Thyroid gland (tissue), 4 donors: ENCODE measurements at places on chromosomes 1 and 21.

DNA sequence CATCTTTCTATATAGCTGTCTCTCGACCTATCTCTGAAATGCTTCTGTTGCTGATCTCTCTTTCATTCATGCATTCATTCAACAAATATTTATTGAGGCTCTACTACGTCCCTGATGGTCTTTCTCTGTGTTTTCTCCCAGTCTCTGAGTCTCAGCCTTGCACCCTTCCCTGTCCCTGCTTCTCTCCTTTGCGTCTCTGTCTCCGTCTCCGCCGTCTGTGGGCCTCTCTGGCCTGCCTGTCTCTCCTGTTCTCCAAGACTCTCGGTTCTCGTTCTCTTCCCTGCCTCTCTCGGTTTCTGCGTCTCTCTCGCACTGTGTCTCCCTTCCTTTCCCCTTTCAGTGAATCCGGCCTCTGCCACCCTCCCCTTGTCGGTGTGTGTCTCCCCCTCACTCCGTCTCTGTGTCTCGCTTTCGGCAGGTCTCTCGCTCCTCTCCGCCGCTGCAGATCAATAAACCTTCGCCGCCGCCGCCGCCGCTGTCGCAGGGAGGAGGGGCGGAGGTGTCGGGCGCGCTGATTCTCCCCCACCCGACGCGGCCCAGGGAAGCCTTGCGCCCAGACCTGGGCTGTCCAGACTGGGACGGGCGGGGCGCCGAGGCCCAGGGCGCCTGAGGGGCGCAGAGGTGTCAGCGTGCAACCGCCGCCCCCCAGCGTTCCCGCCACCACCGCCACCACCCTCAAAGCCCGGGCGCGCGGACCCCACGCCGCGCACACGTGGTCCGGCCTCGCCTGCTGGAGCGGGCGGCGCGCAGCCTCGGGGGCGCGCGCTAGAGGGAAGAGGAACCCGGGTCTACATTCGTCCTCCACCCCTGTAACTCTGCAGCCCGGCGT lies 3.0 kb downstream of the EFNA3 start:
- DNase-seq, result no peak
- H3K36me3 ChIP-seq, result no peaks in the 10 kb centered on the region
- H3K27me3 ChIP-seq, result peaks cover 42% of the 10 kb centered on the region
- no peak overlapping the region for H3K27ac ChIP-seq
- H3K4me1 ChIP-seq, result peaks cover 66% of the 10 kb centered on the region
- no peak overlapping the region for H3K4me3 ChIP-seq

GRCh38 chr1:9340172-9340854 lies 47.6 kb downstream of the SPSB1 start:
- H3K36me3 ChIP-seq, result no peaks in the 10 kb centered on the region
- DNase-seq, result no peak
- H3K27ac ChIP-seq, result no peak overlapping the region
- no peaks in the 10 kb centered on the region for H3K27me3 ChIP-seq
- H3K4me3 ChIP-seq, result no peak overlapping the region
- H3K4me1 ChIP-seq, result peaks cover 47% of the 10 kb centered on the region

DNA sequence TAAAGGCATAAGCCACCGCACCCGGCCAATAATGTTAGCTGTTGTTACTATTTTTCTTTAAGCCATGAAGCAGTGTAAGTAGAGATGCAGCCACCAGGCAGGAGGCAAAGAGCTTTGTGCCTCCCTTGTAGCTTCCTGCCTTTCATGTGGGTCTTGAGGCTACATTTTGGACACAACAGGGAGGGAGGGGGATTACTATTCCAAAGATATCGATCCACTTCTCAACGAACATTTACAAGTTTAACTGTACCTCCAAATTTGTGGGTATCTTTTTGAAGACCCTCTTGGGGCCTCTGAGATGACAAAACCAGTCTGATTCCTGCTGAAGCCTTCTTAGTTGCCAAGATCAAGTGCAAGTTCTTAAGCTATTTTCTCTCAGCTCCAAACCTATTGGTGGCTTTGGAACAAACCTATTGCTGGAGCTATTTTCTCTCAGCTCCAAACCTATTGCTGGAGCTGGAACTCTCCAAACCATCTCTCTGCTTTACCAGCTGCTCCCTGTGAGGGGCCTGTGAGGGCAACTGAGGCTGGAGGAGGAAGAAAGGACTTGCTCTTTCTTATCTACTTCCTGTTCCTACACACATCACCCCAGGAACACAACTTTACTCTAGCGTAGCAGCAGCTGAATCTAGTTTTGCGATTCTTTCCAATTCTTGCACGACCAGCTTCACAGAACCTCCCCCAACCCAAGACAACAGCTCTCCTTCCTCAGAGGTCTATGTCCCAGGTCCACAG lies 16.1 kb upstream of the RCAN3 start:
- H3K4me3 ChIP-seq, result no peak overlapping the region
- no peaks in the 10 kb centered on the region for H3K27me3 ChIP-seq
- H3K36me3 ChIP-seq, result no peaks in the 10 kb centered on the region
- H3K4me1 ChIP-seq, result no peaks in the 10 kb centered on the region
- no peak for DNase-seq

DNA sequence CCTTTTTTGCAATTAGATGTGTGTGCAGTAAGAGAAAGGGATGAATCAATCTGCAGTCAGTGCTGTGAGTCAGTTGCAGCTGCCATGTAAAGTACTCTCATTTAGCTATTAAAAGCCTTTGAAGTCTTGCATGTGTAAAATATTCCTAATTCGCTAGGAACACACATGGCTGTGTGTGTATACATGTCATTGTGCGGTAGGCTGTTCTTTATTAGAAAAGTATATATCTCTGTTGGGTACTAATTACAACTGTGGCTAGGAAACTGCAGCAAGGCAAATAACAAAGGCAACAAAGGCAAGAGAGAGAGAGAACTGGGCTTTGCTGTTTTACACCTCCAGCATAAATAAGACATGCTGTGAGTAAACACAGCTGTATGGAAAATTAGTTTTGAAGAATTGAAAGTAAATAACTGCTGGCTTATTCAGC lies 41.7 kb downstream of the EPB41 start:
- no peak overlapping the region for H3K27ac ChIP-seq
- no peaks in the 10 kb centered on the region for H3K27me3 ChIP-seq
- DNase-seq, result no peak
- no peaks in the 10 kb centered on the region for H3K36me3 ChIP-seq

- H3K4me1 ChIP-seq, result peaks cover 47% of the 10 kb centered on the region
- peaks cover 25% of the 10 kb centered on the region for H3K27me3 ChIP-seq
- H3K27ac ChIP-seq, result no peak overlapping the region
- H3K36me3 ChIP-seq, result no peaks in the 10 kb centered on the region
- H3K4me3 ChIP-seq, result peak overlapping the region; percentile 6
Observed at GRCh38 chr1:92481971-92482664, 4.6 kb downstream of the GFI1 start.

DNA sequence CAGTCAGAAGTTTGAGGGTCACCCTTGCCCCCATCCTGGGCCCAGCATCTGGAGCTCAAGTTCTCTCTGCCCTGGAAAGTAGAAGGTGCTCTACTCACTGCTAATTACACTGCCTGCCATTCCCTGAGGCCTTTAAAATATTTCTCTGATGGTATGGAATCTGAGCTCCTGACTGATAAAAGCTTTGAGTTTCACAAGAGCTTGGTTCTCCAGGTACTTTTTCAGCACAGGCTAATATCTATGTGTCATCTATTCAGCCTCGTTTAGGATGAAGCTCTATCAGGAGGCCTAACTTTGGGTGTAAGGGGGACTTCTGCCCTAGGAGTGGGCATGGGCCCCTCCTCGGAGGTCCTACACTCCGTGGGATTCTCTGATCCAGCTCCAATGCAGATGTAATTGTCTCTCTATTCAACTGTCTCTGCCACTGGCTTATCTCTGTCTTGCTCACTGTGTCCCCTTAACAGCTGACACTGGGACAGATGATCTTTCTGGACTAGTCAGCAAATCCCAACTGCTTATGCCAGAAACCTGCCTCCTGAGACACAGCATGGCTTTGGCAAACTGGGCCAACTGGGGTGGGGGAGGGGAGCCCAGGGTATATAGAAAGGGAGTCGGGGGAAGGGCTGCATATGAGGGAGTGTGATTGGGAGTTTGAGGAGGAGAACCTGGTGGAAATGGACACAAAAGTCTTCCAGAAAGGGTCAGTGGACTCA lies 104.2 kb upstream of the GADD45A start:
- H3K27me3 ChIP-seq, result no peaks in the 10 kb centered on the region
- no peak overlapping the region for H3K27ac ChIP-seq
- H3K4me1 ChIP-seq, result no peaks in the 10 kb centered on the region
- no peak for DNase-seq

DNA sequence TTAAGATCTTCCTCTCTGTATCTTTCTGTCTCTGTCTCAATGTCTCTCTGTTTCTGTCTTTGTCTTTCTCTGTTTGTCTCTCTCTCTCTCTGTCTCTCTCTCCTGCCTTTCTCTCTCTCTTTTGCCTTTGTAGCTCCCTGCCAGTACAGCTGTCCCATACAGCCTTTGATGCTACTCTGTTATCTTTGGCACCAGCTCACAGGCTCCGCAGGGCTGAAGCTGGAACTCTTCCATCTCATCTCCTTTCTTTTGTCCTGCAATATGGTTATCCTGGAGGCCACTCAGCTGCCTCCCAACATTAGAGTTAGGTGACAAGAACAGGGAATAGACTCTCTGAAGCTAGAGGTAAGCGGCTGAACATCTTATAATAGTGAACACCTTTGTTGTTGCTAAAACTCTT lies 354.3 kb upstream of the NEGR1 start:
- H3K36me3 ChIP-seq, result no peaks in the 10 kb centered on the region
- H3K27me3 ChIP-seq, result no peaks in the 10 kb centered on the region
- H3K27ac ChIP-seq, result no peak overlapping the region
- no peaks in the 10 kb centered on the region for H3K4me1 ChIP-seq

DNA sequence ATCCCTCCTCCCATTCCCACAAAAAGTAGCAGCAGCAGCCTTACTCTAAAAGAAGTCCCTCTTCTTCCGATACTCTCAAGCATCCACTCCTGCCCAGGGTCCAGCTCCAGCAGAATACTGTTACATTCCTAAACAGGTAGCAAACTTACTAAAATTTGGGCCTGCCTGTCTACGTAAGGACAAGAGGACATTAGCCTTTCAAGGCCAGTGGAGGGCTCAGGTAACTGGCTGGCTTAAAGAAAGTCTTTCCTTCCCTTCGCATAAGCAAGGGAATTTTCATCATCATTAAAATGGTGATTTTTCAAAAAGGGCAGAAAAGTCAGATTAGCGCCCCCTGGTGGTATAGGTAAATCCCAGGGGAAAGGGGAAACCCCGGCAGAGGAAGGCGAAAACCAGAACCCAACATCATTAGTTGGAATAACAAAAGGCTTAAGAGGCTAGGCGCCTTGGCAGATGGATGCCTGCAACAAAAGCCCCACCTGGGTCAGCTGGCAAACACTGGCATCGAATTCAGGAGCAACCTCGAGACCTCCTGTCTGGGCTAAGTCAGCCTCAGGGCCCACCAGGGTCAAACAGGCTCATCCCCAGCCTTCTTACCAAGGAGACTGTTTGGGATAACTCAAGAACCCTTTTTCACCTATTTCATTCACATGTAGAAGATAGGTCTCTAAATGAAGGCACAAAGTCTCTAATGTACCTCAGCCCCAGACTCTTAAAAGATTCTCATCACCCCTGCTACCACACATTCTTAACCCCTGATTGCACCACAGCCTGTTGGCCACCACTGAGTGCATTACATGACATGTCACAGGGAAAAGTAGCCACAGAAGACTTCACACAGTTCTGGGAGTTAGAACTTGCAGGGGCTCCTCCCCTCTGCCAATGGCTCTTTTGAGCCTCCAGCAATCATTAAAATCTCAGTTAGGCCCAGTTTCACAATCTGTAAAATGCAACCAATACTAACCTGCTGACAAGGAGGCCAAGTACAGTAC lies 36.7 kb downstream of the ERI3 start:
- no peak overlapping the region for H3K4me3 ChIP-seq
- no peak overlapping the region for H3K27ac ChIP-seq
- no peaks in the 10 kb centered on the region for H3K4me1 ChIP-seq
- no peaks in the 10 kb centered on the region for H3K27me3 ChIP-seq

DNA sequence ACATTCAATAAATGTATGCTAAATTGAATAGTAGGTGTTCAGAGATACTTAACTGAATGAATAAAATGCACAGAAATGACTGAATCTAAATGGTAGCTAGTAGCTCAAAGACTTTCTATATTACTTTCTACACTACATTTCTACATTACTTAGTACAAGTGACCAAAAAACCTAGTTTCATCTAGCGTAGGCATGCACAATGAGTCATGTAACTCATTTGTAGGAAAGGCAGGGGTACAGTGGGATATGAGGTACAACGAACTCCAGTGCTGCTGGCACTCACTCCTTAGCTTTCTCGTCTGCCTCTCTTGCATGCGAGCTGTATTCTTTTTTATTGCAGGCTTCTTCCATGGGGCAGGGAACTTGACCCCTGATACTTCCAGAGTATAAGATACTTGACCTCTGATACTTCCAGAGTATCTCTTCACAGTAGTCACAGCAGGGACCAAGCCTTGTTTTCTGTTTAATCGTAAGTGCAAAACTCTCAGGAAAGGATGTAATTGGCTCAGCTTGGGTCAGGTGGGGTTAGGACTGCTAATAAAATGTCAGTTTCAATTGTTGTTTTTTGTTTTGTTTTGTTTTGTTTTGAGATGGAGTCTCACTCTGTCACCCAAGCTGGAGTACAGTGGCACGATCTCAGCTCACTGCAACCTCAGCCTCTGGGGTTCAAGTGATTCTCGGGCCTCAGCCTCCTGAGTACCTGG lies 4.9 kb upstream of the ATP2B4 start:
- no peaks in the 10 kb centered on the region for H3K36me3 ChIP-seq
- DNase-seq, result no peak
- H3K4me1 ChIP-seq, result no peaks in the 10 kb centered on the region
- no peak overlapping the region for H3K4me3 ChIP-seq
- no peak overlapping the region for H3K27ac ChIP-seq
- H3K27me3 ChIP-seq, result no peaks in the 10 kb centered on the region

- no peaks in the 10 kb centered on the region for H3K27me3 ChIP-seq
- no peak for DNase-seq
- H3K4me1 ChIP-seq, result no peaks in the 10 kb centered on the region
Observed at GRCh38 chr1:28983091-28983490, 68.7 kb downstream of the EPB41 start.

GRCh38 chr1:152795686-152796085 lies 835 bp upstream of the LCE1D start:
- H3K4me1 ChIP-seq, result no peaks in the 10 kb centered on the region
- DNase-seq, result no peak
- no peak overlapping the region for H3K27ac ChIP-seq
- H3K4me3 ChIP-seq, result no peak overlapping the region

- no peak overlapping the region for H3K27ac ChIP-seq
- no peaks in the 10 kb centered on the region for H3K4me1 ChIP-seq
- DNase-seq, result no peak
- no peaks in the 10 kb centered on the region for H3K36me3 ChIP-seq
- H3K4me3 ChIP-seq, result no peak overlapping the region
Observed at GRCh38 chr1:85153149-85153891, 47.5 kb downstream of the SYDE2 start.

GRCh38 chr1:179169616-179170467 lies 59.6 kb downstream of the ABL2 start:
- H3K4me3 ChIP-seq, result no peak overlapping the region
- no peaks in the 10 kb centered on the region for H3K4me1 ChIP-seq
- no peaks in the 10 kb centered on the region for H3K27me3 ChIP-seq
- no peaks in the 10 kb centered on the region for H3K36me3 ChIP-seq
